OCI-M1 (cell line): ENCODE measurements at places on chromosomes 6 and 20.

DNA sequence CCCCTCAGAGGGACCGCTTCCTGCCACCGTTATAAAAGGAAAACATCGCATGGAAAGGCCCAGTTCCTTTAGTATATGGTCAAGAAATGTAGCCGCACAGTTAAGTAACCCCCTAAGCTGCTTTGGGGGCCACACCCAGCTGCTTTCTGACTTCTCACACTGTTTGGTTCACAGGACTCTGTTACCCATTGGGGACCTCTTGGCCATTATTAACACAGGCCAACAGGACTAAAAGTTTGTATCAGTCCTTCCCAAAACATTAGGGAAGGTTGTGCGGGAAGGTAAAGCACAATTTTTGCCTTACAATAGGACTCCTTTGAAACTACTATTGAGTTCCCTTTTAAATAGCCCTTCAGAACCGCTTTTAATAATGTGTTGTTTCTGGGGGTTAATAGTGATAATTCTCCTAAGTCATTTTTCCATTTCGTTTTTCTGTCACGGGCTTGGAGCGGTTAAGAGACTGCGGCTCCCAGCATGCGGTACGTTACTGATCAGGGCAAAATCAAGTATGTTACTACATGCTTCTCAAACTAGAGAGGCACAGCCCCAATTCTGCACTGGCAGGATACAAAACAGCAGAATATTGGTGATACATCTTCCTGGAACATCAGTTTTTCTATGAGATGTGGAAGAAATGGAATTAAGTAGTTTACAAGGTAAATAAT, 668 bp upstream of the RPP40 start:
- peak; percentile 44 for DNase-seq

- peak; percentile 83 for DNase-seq
Observed at GRCh38 chr6:13614126-13614925, 809 bp upstream of the NOL7 start.

DNA sequence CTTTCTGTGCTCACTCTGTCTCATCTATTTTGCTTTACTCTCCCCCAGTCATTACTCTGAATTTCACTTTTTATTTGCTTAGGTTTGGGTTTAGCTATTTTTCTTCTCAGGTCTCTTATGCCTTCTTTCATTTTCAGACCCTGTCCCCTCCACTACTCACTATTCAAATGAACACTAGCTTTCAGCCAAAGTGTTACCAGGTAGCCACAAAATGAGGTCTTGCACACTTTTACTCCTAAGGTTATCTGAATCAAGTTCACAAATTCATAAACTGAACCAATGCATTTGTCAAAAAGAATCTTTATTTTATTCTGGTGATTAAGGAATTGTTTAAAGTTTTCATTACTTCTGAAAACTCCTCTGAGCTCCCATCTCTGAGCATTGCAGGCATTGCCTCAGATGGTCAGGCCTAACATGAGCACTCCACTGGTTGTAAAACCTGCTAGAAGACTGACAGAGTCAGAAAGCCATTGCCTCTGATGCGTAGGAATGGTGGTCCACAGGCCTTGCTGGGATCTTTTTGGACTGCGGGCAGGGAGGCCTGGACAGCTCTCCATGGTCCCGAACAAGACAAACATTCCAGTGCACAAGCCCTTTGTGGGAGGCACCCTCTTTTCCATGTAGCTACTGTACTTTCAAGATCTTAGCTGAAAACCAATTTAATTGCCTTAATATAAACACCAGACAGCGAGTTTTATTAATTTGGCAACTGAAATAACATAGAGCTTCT, 48.5 kb downstream of the FYN start:
- peak; percentile 39 for DNase-seq

DNA sequence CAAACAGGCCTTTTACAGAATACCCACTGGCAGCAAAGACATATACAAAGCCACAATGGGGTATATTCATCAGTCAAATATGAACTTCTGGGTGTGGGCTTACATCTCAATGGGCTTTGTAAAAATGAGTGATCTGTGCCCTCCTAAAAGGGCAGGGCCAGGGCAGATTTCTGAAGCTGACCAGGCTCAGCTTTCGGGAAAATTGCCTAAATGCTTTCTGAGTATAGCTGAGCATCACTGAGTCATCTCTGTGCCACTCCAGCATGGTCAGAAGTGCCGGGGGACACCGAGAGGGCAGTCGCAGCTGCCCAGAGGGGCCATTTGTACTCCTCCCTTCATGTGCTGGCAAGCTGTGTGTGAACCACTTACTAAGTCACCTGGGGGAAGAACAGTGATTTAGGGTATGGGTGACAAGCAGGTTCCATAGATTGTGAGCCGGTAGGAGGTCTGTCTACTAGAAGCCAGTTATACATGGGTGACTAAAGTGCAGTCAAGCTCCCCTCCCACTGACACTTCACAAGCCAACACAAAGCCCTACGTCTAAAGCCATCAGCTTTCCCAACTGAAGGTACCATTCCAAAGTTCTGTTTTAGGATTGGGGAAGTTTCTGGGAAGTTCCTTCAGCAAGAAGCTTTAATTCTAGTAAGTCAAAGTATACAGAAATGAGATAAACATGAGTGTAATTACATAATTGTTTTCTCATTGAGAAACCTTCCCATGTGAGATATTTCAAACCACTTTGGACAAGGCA, 147.6 kb upstream of the TAB2 start:
- no peak for DNase-seq

- no peak for DNase-seq
Observed at GRCh38 chr6:91796603-91797002, 1209.7 kb upstream of the MAP3K7 start.

DNA sequence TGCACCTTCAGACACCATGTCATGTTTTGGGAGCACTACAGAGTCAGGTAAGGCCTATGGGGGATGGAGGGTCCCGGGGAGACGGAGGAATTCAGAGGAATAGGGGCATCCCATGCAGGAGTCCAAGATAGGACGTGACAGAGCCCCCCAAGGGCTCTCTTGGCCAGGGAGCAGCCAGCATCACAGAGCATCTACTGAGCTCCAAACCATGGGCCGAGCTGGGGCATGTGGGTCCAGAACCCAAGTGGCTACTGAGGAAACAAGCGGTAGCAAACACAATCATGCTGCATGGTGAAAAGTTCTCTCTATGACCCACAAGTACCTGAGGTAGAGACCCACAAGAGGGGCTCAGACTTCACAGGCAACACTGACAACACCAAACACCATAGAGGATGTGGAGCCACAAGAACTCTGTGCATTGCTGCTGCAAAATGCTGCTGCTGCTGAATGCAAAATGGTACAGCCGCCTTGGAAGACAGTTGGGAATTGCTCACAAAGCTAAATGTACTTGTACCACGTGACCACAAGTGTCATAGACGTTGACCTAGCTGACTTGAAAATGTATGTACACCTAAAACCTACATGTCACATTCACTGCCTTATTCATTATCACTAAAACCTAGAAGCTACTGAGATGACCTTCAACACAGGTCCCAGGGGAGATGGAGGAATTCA, 33.4 kb upstream of the MAS1L start:
- no peak for DNase-seq

- no peak for DNase-seq
Observed at GRCh38 chr20:40493549-40493948, 195.5 kb downstream of the MAFB start.

GRCh38 chr6:32491700-32492099, 38.4 kb downstream of the HLA-DRB5 start:
- no peak for DNase-seq

DNA sequence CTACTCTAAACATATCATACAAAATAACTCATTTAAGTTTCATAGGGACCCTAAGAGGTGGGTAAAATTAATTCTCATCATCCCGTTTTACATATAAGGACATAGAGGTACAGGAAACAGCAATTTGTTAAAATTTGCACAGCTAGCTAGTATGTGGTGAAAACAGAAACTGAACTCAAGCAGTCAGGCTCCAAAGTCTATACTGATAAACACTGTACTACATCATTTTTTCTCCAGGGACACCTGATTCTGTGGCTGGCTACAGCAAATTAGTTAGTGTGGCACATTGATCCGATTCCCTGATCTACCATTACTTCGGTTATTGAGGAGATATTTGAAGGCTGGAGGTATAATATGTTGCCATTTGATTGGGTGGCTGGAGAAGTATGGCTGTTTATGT, 36.2 kb upstream of the E2F3 start:
- DNase-seq = peak; percentile 20

- peak; percentile 81 for DNase-seq
Observed at GRCh38 chr6:125791151-125791819, 525 bp downstream of the NCOA7 start.

GRCh38 chr6:9360881-9361280, 925.5 kb upstream of the SLC35B3 start:
- DNase-seq = no peak

DNA sequence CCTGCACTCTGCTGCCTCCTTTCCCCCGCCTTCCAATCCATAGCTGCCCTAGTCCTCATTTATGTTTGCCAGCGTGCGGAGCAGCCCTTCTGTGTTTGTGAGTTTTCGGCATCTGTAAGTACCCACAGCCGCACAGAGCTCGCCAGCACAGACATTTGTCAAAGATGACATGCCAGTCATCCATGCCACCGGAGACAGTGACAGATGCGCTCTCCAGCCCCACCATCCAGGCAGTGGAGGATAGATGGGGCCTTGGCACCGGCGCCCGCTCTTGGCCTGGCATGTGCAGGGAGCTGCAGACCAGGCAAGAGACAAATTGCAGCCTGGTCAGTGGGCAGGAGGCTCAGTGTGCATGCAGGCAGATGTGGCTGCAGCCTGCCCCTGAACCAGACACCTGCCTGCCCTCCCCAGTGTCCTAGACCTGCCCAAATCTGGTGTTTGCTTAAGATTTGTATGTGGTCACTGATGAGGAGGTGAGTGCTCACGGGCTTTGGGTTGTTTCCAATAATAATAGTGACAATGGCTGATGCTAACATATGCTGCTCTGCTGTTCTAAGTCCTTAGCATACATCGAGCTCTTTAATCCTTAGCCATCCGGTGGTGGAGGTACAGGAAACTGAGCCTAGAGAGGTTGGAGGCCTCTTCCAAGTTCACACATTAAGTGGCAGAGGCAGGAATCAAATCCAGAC, 78.1 kb downstream of the UNC5CL start:
- no peak for DNase-seq

- DNase-seq = no peak
Observed at GRCh38 chr20:14488756-14489479, 151.5 kb upstream of the FLRT3 start.

DNA sequence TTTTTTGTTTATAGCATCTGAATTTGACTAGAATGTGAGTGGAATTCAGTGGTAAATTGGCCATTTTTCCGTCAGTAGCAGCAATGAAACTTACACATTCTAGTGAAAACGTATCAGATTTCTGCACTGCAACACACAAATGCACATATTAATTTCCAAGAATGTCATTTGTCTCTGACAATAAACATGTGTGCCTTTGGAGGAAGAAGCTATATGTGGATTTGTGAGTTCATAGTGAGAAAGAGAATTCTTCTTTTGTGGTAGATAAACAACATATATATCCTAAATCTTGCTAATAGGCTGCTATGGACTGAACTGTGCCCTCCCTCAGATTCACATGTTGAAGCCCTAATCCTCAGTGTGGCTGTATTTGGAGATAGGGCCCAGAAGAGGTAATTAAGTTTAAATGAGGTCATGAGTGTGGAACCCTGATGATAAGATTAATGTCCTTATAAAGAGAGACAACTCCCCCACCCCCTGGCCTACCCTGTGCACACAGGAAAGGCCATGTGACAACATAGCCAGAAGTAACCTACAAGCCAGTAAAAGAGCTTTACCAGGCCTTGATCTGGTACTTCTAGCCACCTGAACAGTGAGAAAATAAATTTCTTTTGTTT, 200.2 kb upstream of the EYA4 start:
- DNase-seq = peak; percentile 98

DNA sequence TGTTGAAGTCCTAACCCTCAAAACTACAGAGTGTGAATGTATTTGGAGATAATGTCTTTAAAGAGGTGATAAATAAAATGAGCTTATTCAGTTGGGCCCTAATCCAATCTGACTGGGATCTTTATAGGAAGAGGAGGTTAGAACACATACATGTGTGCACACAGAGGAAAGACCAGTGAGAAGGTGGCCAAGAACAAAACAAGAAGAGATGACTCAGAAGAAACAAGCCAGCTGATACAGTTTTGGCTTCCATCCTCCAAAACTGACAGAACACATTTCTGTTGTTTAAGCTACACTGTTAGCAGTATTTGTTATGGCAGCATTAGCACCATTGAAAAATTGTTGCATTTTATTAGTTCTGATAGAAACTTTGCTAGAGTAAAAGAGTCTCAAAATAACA, 609.3 kb upstream of the IMPG1 start:
- DNase-seq = no peak

DNA sequence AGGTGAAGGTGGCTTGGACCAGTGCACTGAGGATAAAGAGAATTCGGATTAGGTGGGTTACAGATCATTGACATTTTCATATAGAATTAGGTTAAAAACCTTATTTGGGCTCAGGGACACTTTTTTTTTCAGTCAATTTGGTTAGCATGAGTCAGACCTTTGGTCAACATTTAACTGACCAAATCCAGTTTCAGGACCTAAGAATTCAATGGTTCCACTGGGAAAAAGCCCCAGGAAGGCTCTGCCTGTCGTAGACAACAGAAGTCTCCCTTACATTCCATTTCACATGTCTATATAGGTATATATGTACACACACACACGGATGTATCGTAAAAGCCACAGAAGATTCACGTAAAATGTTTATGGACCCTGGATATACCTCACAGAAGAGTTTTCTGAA, 184.2 kb upstream of the RREB1 start:
- no peak for DNase-seq

- no peak for DNase-seq
Observed at GRCh38 chr6:136077834-136078576, 172.1 kb downstream of the MTFR2 start.

DNA sequence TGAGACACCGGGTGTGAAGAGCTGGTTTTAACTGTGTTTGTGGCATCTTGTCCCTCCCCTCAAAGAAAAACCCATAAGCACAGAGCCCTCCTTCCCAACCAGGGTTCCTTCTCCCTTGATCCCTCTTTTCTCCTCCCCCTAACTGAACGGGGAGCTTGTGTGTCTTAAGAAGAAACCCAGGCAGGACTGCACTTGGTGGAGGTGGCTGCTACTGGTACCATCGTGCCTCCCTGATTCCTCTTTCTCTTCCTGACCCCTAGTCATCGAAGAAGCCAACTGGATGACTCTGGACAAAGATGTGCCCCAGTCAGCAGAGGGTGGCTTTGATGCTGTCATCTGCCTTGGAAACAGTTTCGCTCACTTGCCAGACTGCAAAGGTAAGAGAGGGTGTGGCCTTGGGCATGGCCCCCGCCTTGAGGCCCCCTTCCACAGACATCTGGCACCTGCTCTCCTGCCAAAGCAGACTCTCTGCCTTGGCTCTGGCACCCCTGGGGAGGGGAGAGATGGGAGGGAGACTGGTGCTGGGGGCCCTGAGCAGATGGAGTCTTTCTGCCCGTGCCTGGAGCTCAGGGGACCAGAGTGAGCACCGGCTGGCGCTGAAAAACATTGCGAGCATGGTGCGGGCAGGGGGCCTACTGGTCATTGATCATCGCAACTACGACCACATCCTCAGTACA, 2.1 kb downstream of the GNMT start:
- no peak for DNase-seq
